ENCODE measurements at places on chromosomes 11 and 22.

DNA sequence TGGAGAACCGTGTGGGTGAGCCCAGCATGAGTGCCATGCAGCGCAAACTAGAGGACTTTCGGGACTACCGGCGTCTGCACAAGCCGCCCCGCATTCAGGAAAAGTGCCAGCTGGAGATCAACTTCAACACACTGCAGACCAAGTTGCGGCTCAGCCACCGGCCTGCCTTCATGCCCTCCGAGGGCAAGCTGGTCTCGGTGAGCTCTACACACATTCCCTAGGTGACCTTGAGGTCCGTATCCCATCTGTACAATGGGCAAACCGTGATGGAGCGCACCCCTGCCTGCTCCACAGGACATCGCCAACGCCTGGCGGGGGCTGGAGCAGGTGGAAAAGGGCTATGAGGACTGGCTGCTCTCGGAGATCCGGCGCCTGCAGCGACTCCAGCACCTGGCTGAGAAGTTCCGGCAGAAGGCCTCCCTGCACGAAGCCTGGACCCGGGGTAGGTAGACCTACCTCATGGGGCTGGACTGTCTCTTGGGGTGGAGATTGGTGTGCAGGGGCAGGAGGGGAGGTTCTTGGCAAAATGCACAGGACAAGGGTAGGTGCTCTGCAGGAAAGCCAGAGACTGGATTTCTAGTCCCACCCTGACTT is 10.6 kb downstream of the CTSF start:
- DNase-seq = no peak

DNA sequence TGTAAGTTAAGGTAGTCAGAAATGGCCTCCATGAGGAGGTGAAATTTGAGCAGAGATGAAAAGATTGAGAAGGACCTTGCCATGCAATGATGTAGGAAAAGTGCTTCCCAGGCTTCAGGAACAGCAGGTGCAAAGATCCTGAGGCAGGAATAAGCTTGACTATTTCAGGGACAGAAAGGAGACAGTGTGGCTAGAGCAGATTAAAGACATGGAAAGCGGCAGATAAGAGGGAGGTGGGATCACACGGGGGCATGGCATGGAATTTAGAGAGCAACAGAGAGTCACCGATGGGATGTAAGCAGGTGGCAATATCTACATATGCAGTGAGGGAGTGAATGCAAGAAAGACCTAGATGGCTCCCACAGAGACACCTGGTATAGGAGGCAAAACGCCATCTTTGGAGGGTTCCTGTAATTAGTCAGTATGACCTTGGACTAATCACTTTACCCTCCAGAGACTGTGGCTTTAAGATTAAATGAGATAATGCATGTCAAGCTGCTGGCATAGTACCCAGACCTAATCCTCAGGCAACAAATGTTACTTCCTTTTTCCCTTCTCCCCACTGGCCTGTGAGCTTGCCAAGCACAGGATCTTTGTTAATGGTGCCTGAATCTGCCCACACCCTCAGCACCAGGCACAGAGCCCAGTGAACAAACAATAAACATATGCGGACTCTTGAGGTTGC is 24.6 kb upstream of the ACER3 start:
- DNase-seq = peak; percentile 94

DNA sequence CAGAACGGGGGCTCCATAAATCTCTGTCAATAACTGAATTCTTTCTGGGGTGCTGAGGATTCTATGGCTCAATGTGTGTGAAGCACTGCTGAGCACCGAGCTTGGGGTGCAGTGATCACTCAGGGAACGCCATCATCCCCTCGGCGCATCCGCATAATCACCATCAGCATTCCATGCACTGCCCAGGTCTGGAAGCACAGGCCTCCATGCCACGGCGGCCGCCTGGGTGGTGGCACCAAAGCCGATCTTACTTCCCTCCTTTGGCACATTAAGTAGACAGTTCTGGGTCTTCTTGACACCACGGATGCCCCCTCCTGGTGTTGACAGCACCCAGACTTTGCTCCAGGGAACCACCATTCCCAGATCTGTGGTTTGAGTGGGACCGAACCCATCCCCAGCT is 15.6 kb downstream of the LTO1 start:
- DNase-seq = no peak

- DNase-seq = no peak
Observed at GRCh38 chr11:6440906-6441358, at the start of gene HPX. TSS of gene HPX (minus strand) at chr11:6440987. CDS start at chr11:6440963, 24 bp downstream.

GRCh38 chr11:112590764-112591163 is 330.1 kb upstream of the PLET1 start:
- no peak for DNase-seq

GRCh38 chr22:29798318-29798717 is 31.1 kb downstream of the UQCR10 start:
- peak; percentile 9 for DNase-seq

GRCh38 chr11:130512662-130513061 is 64.2 kb downstream of the ADAMTS15 start:
- DNase-seq = no peak

DNA sequence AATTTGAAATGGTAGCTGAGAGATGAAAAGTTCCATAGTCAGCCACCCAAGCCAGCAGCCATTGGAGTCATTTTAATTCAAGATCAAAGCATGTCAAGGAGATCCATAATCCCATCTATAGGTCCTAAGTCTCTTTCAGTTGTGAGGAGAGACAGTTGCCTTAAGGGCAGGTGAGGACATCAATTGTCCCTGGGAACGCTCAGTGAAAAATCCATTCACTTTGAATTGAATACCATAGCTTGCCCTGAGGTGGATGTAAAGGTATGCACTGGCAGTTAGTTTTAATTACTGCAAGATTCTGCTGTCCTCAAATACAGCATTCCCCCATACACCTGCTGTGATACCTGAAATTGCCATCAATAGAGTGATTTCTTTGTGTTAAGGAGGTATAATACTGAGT is 25.3 kb upstream of the TBCEL start:
- no peak for DNase-seq

DNA sequence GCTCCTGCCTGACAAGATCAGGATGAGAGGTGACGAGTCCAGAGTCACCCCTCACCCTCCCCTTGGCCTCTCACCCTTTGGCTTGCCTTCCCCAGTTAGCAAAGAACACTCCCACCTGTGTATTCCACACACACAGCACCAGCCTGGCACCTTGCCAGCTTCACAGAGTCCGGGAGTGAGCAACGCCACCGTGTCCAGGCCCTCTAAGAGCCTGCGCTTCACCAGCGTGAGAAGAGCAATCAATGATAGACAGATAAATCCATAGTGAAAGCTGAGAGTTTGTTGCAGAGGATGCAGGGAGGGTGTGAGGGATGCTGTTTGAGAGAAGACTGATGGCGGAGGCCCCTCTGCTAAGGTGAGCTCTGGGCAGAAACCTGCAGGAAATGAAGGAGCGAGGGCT is 404.5 kb downstream of the LARGE1 start:
- DNase-seq = no peak

DNA sequence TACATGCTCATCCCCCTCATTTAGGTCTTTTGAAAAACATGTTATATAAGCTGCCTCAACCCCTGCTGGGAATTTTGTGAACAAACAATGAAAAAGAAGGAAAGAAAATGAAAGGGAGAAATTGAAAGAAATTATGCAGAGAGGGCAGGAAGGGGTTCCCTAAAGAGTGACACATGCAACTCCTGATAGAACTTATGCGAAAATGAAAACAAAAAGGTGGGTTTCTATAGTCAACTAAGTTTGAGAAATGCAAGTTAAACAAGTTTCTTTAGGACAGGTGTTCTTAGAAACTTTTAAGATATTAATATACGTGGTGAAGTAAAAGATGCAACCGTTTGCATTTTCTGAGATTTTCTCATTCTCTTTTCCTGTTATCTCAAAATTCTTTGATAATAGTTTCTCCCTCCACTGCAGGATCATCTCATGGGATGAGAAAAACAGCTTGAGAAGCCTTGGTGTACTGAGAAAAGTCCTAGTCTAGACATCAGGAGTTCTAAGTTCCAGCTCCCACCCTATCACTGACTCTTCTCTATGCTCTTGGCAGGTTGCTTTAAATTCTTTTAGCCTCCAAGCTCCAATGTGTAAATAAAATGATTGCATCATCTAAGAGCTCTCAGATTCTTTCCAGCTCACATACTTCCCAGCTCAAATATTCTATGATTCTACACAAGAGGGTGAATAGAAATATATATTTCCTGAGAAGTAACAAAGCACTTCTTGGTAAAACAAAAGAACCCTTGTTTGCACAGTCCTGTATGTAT is 109.2 kb downstream of the FAM76B start:
- DNase-seq = peak; percentile 19

DNA sequence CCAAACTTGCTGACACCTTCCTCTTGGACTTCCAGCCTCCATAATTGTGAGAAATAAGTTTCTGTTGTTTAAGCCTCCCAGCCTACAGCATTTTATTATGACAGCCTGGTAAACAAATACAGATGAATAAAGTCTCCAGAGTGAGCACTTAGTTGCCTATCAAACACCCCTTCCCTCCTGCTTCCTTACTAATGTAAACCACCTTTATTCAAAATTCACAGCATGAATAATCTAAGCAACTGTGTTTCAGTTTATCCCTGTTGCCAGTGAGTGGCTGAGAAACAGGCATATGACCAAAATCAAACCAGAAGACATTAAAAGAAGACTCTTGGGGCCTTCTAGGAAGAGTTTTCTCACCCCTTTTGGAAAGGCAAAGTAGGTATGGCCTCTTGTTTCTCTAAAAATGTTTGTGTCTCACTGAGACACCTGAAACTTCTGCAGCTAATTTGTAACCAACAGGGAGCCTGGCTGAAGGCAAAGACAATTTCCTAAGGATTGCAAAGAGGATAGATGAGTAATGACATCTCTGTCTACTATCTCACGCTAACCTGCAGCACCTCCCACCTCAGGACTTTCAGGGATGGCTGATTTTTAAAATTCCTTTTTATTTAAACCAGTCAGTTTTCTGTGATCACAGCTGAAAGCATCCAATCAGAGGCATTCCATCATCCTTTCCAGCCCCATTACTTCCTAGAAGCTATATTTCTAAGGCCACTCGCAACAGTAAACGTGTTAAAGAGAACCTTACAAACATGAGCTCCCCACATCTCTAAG is 61.4 kb upstream of the LRRC55 start:
- DNase-seq = no peak

DNA sequence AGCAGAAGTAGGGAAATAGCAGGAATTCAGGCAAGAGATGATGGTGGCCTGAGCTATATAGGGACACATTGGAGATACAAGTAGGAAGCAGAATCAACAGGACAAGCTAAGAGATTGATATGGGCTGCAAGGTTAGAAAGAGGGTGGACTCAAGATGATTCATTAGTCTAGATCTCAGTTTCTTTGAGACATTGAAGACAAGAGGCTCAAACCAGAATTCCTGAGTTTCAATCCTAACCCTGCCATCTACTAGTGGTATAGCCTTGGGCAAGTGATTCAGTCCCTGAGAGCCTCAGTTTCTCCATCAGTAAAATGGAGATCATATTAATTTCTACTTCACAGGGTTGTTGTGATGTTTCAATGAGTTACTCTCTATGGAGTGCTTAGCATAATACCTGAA is 53.1 kb upstream of the NAV2 start:
- DNase-seq = no peak

DNA sequence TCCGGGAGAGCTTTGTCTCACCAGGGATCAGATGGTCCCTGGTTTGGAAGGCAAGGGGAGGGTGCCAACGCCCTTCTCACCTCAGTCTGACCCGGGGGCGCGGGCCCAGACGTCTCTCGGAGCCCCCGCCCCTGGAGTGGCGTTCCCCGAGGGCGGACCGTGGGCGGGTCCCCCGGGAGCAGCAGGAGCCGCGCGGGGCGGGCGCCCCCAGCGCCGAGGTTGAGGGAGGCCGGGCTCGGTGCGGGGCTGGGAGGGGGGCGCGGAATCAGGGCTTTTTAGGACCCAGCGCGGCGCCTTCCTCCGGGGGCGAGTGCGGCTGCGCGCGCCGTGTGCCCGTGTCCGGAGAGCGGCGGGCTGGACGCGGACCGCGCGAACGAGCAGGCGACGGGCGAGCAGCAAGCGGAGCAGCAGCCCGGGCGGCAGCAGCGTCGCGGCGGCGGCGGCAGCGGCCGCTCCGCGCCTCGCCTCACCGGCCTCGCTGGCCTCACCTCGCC is at the start of gene KCNC1:
Gene KCNC1 (plus strand): TSS at position 364 of the 494 bp plus-strand sequence. CDS start 1,222 bp downstream, outside the sequence.
- DNase-seq = no peak

DNA sequence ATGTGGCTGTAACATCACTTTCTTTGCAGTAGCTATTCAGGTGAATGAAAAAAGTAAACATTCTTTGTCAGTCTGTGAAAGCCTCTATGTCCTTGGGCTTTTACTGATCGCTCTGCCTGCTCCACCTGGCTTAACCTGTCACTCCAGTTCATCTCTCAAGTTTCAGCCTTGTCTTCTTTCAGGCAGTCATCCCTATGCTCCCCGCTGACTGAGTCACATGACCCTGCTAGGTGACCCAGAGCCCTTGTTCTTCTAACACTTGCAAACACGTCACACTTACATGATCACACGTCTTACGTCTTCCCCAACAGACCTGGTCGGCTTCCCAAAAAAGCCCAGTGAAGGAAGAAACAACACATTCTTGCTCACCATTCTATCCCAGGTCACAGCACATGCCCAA is 499.3 kb upstream of the TENM4 start:
- DNase-seq = peak; percentile 68

GRCh38 chr22:37951305-37951704 is 2.1 kb downstream of the C22orf23 start:
- DNase-seq = no peak

GRCh38 chr22:30837531-30837930 is 131.0 kb downstream of the MORC2 start:
- no peak for DNase-seq

DNA sequence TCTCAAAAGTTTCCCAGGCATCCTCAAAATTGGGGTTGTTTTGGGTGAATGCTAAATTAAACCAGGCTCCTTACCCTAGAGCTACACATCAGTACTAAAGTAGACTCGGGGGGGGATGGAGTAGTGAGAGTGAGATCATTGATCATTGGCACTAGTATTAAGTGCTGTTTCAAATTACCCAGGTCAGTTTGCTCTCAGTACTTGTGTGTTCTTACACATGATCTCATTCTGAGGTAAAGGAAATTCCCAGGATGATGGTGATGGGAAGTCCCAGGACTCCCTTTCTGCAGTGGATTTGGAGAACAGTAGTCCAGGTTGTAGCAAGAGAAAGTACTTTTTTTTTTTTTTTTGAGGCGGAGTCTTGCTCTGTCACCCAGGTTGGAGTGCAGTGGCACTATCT is 12.5 kb downstream of the RBM4 start:
- no peak for DNase-seq

GRCh38 chr11:35412285-35412684 is 7.1 kb downstream of the SLC1A2 start:
- DNase-seq = peak; percentile 32

- DNase-seq = no peak
Observed at GRCh38 chr11:78158987-78159652, 19.7 kb upstream of the ALG8 start.

DNA sequence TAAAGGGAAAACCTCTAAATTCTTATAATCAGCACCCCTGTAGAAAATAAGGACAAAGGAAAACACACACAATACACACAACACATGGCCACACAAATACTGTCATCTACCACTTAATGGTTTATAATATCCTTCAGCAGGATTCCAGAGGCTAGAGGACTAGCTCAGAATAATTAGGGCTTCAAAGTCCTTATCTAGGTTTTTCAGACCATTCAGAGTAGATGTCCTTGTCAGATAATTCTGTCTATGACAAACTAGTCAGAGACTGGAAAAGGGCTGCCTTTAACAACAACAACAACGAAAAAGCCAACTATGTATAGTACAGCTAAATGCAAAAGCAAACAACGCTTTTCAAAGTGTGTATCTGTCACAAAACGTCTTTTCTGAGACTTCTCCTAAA is 456.5 kb upstream of the CNTN5 start:
- DNase-seq = no peak

GRCh38 chr11:109785714-109786113 is 307.5 kb upstream of the ZC3H12C start:
- DNase-seq = peak; percentile 24
